ENCODE measurements at places on chromosomes 4 and X.
A peak's percentile ranks its signal among the peaks of the same experiment; 100 is the strongest.

GRCh38 chrX:150162141-150162540 is 201.0 kb upstream of the MAMLD1 start:
- no peak for DNase-seq

- DNase-seq = no peak
Measured at GRCh38 chr4:72827968-72828367, 241.5 kb downstream of the COX18 start.

GRCh38 chr4:46648088-46648744 is 258.3 kb upstream of the GABRA2 start:
- no peak for DNase-seq

- no peak for DNase-seq
Measured at GRCh38 chrX:44261286-44261685, 82.2 kb downstream of the EFHC2 start.

- no peak for DNase-seq
Measured at GRCh38 chrX:111095974-111096895, at the start of gene PAK3. Gene PAK3 (plus strand): TSS chrX:111096191. CDS start chrX:111123104, 26,913 bp downstream.

DNA sequence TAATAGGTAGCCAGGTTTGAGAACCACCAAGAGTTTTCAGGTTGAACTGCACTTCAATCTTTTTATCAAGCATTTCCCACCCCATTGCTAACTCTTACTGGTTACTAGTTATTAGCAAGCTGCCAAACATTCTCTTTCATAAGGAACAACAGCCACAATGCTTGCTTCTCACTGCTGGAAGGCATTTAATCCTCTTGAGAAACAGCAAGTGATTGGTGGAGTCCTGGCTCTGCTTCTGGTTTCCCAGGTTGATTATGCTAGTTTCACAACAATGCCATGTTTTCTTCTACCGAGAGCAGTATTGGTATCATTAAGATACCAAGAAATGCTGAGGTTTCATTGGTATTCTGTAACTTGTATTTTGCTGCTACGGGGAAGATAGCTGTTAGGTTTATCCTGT is 32.2 kb upstream of the TXLNG start:
- no peak for DNase-seq

- no peak for DNase-seq
Measured at GRCh38 chr4:4585012-4585670, 43.3 kb upstream of the STX18 start.

DNA sequence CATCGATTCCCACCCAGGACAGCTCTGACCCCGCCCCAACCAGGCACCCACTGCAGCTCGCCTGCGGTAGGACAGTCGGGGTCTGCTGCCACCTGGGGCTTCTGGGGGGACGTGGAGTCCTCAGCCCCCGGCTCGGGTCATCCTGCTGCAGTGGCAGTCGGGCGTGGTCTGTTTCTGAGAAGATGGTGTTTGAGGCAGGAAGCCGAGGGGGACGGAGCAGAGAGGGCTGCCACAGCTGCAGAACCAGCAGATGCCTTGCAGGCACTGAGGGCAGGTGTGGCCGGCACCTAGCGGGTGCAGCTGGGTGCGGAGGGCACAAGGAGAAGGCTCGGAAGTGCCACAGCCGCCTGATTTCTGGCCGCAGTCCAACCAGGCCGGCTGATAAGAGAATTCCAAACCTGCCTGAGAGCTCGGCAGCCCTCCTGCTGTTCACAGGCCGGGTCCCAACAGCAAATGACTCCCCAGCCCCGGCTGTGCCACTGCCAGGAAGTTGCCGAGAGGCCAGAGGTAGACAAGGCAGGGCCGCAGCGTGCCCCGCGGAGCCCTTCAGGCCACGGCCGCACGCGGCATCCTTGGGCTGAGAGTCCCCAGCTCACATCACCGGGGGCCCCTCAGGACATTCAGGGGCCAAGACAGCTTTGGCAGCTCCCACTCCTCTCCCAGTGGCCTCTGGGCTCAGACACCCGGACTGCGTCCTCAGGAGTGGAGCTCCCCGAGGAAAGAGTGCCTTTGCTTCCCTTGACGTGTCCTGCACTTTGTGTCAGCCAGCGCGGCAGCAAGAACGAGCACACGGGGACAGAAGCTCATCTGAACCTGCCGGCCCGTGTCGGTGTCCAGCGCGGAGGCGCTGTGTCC is 9.4 kb upstream of the CPLX1 start:
- no peak for DNase-seq

DNA sequence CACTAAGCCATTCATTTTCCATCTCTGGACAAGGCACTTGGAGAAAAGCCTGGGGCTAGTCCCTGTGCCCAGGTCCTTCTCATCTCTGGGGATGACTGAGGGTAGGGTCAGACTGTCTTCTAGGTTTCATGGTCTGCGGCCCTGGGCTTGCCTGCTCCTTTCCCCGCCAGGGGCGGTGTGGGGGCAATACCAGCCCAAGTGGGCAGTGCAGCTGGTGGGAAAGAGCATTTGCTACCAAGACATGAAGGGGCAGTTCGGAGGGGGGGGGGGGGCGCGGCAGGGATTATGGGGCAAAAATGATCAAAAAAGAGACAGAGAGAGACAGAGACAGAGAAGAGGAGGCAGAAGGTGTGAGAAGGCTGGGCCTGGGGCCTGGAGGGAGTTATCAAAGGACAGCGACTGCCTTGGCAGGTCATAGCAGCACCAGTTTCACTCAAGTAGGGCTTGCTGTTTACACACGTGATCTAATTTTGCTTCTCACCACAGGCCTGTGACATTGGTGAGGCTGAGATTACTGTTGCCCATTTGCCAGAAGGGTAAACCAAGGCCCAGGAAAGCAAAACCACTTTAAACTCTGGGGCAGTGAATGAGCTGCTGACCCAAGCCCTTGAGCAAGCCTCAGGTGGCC is 56.1 kb downstream of the PJA1 start:
- no peak for DNase-seq

- no peak for DNase-seq
Measured at GRCh38 chrX:37860721-37861120, 13.3 kb upstream of the DYNLT3 start.

DNA sequence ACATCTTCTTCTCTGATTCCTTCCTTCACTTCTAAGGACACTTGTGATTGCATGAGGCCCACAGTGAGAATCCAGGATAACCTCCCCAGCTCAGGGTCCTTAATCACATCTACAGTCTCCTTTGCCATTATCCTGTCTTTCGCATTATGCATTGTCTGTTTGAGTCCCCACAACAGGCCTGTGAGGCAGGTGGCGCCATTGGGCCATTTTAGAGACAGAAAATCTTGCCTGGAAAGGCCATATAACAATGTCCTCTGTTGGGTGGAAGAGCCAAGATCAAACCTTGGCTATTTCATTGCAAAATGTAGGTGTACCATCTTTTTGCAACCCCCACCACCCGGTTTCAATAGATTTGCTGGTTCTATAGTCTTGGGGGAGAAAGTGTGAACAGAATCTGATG is 11.8 kb upstream of the DCUN1D4 start:
- DNase-seq = peak; percentile 30

DNA sequence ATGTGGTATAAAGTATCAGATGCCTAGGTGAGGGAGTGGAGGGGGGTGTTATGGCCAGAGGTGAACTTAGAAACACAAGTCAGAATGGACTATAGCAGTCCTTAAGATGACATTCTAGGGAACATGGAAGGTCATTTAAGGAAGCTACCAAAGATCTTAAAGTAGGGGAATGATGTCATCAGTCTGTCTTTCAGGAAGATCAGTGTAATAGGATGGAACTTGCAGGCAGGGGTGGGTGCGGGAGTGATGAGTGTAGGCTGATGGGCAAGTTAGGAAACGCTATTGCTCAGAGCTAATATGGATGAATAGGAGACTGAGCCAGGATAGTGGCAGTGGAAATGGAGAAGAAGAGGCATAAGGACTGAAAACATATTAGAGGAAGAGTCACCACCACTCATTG is 27.5 kb upstream of the CWH43 start:
- DNase-seq = no peak

GRCh38 chr4:128528793-128529553 is 241.4 kb upstream of the PGRMC2 start:
- no peak for DNase-seq

DNA sequence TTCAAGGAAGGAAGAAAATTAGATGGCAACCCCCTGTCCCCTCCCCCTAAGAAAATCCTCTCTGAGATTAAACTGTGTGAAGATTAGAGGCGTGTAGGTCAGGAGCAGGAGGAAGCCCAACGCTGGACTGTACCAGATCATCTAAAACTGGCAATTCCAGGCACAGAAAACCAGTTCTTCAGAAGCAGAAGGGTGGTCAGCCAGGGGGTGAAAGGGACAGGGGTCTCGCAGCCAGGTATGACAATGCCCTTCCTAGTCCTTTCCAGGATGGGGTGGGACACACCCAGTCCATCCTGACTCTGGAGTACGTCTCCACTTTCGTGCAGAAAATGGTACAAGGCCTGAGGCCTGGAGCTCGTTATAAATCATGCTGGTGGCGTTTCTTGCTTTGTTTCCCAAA is 3.3 kb upstream of the RHOH start:
- no peak for DNase-seq

DNA sequence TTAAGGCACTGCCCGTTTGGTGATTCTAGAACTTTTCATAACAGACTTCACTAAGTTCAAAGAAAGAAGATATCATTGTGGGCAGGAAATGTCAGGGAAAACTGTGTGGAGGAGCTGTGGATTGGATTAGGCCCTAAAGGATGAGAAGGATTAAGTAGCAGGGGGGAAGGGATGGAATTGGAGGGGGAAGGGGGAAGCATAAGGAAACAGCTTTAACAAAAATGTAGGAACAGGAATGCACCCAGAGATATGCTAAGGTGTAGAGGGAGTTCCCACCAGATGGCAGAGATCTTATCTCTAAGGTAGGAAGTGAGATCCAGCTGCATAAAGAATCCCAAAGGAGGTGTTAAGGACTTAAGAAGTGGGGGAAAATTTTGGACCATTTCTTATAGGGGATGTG is 114.5 kb downstream of the LARP7 start:
- DNase-seq = no peak

GRCh38 chr4:90215286-90215685 is 88.1 kb downstream of the CCSER1 start:
- no peak for DNase-seq

- no peak for DNase-seq
Measured at GRCh38 chr4:123624959-123625358, 228.4 kb downstream of the SPRY1 start.

- no peak for DNase-seq
Measured at GRCh38 chrX:64229154-64229553, 1.3 kb downstream of the ASB12 start.

DNA sequence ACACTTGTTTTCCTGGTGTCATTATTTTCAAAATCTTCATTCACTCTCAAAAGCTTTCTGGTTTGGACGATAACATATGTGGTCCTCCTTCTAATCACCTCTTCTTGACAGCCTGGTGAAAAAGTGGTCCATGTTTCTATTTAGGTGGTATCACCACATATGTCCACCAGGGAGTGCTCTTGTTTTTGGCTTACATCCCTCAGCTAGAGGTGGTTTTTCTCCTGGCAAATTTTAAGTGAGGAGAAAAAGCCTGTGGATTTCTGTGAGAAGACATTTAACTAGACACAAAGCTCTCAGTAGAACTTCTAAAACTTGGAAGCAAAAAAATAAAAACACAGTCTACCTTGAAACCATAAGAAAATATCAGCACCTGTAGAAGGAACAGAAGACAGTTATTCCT is 58.0 kb upstream of the FRMPD4 start:
- DNase-seq = no peak
